ENCODE measurements at places on chromosomes 4 and X. TPM values are rescaled to one million over a fixed set of nuclear protein-coding genes. Genes with fewer than 3 reads are reported as not detected.

CXorf38 gene
- total RNA-seq, result 9.8 TPM

S100G gene
- not detected for total RNA-seq

PROM1 gene
- 21.6 TPM for total RNA-seq

DRD5 gene
- total RNA-seq, result 2.5 TPM

USP17L5 gene
- not detected for total RNA-seq

ARHGEF38 gene
- total RNA-seq, result 0.09 TPM

LRIT3 gene
- total RNA-seq, result 0.36 TPM
